Natural killer cell (primary cell): ENCODE measurements at places on chromosomes 7 and 10.

DNA sequence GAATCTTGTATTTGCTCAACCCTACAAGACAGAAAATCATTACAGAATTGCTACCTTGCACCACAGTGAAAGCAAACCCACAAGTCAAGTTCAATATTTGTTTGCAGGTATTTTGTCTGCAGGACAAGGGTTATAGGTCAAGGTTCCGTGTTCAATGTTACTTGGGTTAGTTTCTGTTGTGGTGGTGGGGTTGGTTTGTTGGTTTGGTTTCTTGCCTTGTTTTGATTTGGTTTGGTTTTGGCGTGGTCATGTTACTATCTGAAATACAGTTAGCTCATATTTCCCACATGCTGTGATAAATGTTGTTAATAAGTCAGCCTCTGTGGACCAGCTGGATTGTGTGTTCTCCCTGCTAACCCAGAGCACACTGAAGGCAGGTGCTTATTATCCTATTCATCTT lies 75.6 kb upstream of the INSIG1 start:
- no peaks in the 10 kb centered on the region for H3K27me3 ChIP-seq
- H3K4me1 ChIP-seq = no peaks in the 10 kb centered on the region
- no peaks in the 10 kb centered on the region for H3K36me3 ChIP-seq

DNA sequence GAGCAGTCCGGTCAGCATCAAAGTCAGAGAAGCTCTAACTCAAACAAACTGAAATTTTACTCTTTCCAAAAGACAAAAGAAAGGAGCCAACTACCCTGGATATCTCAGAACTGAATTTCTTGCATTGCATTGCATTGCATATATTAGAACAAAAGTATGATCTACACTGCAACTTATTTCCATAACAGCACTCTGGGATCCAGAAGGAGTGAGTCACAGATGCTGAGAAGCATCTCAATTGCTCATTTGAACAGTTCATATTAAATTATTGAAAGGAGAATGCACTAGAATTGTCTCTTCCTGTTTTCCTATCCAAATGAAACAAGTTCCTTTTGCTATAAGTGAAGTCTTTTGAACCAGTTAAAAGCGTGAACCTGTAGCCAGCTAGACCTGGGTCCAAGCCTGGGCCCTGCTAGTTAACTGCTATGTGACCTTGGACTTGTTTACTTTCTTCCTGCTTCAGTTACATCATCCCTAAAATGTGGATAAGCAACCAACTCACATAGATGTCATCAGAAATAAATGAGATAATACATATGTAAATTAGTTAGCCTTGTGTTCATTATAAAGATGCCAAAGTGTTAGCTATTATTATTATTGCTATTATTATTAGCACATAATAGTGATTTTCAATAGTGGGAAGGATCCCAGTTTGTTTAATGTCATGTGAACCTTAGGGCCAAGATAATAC lies 184.1 kb downstream of the CREB5 start:
- no peaks in the 10 kb centered on the region for H3K4me1 ChIP-seq
- no peak overlapping the region for H3K27ac ChIP-seq
- no peak for DNase-seq
- H3K27me3 ChIP-seq = no peaks in the 10 kb centered on the region
- no peaks in the 10 kb centered on the region for H3K36me3 ChIP-seq
- no peak overlapping the region for H3K4me3 ChIP-seq

DNA sequence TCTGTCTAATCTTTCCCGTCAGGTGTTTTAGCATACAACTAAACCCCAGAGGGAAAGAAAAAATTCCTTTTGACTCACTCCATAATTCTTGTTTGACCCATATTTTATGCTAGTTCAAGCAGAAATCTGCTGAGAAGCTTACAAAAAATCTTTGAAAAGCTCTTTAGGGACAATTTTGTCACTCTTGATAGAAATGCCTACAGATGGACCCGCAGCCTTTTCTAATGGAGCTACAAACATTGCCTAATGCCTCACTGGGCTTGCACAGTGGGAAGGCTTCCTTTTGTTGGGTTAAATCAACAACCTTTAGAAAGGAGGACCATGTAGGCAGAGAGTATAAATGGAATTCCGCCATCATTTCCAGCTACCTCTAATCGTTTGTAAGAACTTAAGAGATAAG lies 344.5 kb downstream of the PCLO start:
- H3K4me3 ChIP-seq = no peak overlapping the region
- no peaks in the 10 kb centered on the region for H3K27me3 ChIP-seq
- no peaks in the 10 kb centered on the region for H3K4me1 ChIP-seq
- H3K27ac ChIP-seq = no peak overlapping the region
- DNase-seq = no peak

DNA sequence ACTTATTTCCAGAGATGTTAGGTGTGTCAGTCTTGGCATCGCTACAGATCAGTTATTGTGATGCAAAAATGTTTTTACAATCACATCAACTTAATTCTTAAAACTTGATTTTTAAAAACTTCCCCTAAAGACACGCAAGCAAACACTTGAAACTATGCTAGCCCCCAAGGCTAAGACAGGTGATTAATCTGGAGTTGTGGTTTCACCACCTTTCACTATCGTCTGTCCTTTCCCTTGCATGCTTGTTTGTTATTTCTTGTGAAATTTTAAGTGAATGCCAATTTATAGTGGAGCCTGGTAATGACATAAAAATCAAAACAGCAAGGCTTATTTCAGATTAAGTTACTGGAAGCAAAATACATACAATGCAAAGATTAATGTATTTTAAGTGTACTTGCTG lies 70.4 kb downstream of the SLC35B4 start:
- no peak overlapping the region for H3K27ac ChIP-seq
- no peaks in the 10 kb centered on the region for H3K36me3 ChIP-seq
- no peaks in the 10 kb centered on the region for H3K27me3 ChIP-seq
- H3K4me3 ChIP-seq = no peak overlapping the region
- H3K4me1 ChIP-seq = no peaks in the 10 kb centered on the region

GRCh38 chr7:39247576-39247975 lies 269.9 kb downstream of the POU6F2 start:
- no peaks in the 10 kb centered on the region for H3K4me1 ChIP-seq
- no peaks in the 10 kb centered on the region for H3K36me3 ChIP-seq
- H3K27me3 ChIP-seq = no peaks in the 10 kb centered on the region
- no peak for DNase-seq
- H3K4me3 ChIP-seq = no peak overlapping the region
- no peak overlapping the region for H3K27ac ChIP-seq

DNA sequence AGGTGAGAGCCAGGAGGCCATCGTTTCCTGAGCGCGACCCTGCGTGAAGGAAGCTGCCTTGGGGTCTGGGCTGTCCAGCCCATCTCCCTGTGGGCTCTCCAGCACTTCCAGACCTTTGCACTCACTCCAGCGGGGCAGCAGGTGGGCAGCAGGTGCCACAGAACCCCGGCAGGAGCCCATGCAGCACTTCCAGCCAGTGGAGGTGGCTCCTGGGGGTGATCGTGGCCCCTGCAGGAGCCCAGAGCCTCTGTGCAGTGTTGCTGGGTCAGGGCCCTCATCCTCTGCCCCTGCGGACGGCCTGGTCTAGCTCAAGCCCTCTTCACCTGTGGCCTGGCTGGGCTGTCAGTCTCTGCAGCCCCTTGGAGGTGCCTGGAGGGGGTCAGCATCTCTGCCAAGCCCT lies 59.9 kb downstream of the PWWP2B start:
- no peak for DNase-seq
- H3K27ac ChIP-seq = no peak overlapping the region
- H3K4me1 ChIP-seq = peaks cover 24% of the 10 kb centered on the region
- H3K4me3 ChIP-seq = no peak overlapping the region
- no peaks in the 10 kb centered on the region for H3K36me3 ChIP-seq
- no peaks in the 10 kb centered on the region for H3K27me3 ChIP-seq

GRCh38 chr10:69329721-69330178 lies 51.5 kb downstream of the HK1 start:
- no peak overlapping the region for H3K4me3 ChIP-seq
- no peaks in the 10 kb centered on the region for H3K27me3 ChIP-seq
- peaks cover 30% of the 10 kb centered on the region for H3K4me1 ChIP-seq
- no peaks in the 10 kb centered on the region for H3K36me3 ChIP-seq

- no peak for DNase-seq
- no peak overlapping the region for H3K27ac ChIP-seq
- no peaks in the 10 kb centered on the region for H3K36me3 ChIP-seq
- H3K4me3 ChIP-seq = no peak overlapping the region
- H3K27me3 ChIP-seq = peaks cover 28% of the 10 kb centered on the region
These were observed 384 bp upstream of the TMEM229A start for GRCh38 chr7:124033095-124033806.

- H3K4me3 ChIP-seq = no peak overlapping the region
- no peaks in the 10 kb centered on the region for H3K27me3 ChIP-seq
- no peak for DNase-seq
- no peaks in the 10 kb centered on the region for H3K36me3 ChIP-seq
These were observed 108.3 kb downstream of the MTERF1 start for GRCh38 chr7:91771921-91772815.

- H3K27me3 ChIP-seq = no peaks in the 10 kb centered on the region
- H3K4me1 ChIP-seq = no peaks in the 10 kb centered on the region
- H3K27ac ChIP-seq = no peak overlapping the region
- DNase-seq = no peak
These were observed 29.0 kb upstream of the ZNF862 start for GRCh38 chr7:149809215-149809614.

DNA sequence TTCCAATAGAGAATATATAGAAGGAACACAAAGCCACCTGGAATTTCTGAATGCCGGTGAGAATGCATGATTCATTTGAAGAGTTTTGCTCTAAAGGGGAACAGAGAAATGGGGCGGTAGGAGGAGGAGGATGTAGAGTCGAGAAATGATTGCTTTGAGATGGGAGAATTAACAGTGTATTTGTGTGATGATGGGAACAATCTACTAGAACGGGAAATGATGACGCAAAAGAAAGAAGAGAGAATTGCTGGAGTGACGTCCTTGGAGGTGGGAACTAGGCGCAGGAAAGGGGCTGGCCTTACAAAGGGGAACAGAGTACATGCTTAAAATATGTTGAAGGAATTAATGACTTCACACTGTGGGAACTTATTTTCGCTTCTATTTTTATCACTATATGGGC lies 188.1 kb downstream of the SDHAF3 start:
- H3K36me3 ChIP-seq = no peaks in the 10 kb centered on the region
- no peak overlapping the region for H3K27ac ChIP-seq
- no peaks in the 10 kb centered on the region for H3K27me3 ChIP-seq
- DNase-seq = no peak
- no peaks in the 10 kb centered on the region for H3K4me1 ChIP-seq

- no peak overlapping the region for H3K4me3 ChIP-seq
- no peaks in the 10 kb centered on the region for H3K27me3 ChIP-seq
- H3K36me3 ChIP-seq = peaks cover 6% of the 10 kb centered on the region
- H3K4me1 ChIP-seq = no peaks in the 10 kb centered on the region
- no peak for DNase-seq
- no peak overlapping the region for H3K27ac ChIP-seq
These were observed 204.9 kb downstream of the CCDC3 start for GRCh38 chr10:12796401-12797160.

- H3K4me3 ChIP-seq = no peak overlapping the region
- no peak for DNase-seq
- no peak overlapping the region for H3K27ac ChIP-seq
- no peaks in the 10 kb centered on the region for H3K27me3 ChIP-seq
These were observed 30.8 kb downstream of the DPCD start for GRCh38 chr10:101618871-101619270.

DNA sequence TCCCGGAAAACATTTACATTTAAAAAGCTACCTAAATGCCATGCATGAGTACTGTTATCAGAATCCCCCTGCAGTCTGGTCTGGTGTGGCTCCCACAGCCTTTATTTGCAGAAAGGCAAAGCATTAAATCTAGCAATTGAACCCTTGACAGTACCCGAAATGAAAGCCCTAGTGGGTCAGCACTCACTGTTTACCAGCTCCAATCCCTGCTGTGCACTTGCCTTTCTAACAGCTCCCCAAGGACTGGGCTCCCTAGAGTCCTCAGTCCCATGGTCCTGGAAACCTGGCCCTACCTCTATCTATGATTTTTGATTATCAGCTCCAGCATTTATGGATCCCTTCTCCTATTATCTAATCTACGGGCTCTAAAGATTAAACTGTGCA lies 1.9 kb upstream of the MACC1 start:
- H3K36me3 ChIP-seq = no peaks in the 10 kb centered on the region
- H3K4me1 ChIP-seq = peaks cover 20% of the 10 kb centered on the region
- no peak overlapping the region for H3K4me3 ChIP-seq
- peak overlapping the region; percentile 72 for H3K27ac ChIP-seq

GRCh38 chr10:27820637-27821036 lies 75.0 kb upstream of the MKX start:
- no peaks in the 10 kb centered on the region for H3K27me3 ChIP-seq
- no peak overlapping the region for H3K27ac ChIP-seq
- H3K4me1 ChIP-seq = no peaks in the 10 kb centered on the region
- no peaks in the 10 kb centered on the region for H3K36me3 ChIP-seq

- no peaks in the 10 kb centered on the region for H3K4me1 ChIP-seq
- no peak overlapping the region for H3K4me3 ChIP-seq
- no peaks in the 10 kb centered on the region for H3K27me3 ChIP-seq
- no peak overlapping the region for H3K27ac ChIP-seq
- no peaks in the 10 kb centered on the region for H3K36me3 ChIP-seq
These were observed 44.8 kb upstream of the BAMBI start for GRCh38 chr10:28632584-28632945.

GRCh38 chr7:41097501-41097900 lies 605.4 kb downstream of the INHBA start:
- DNase-seq = no peak
- no peak overlapping the region for H3K4me3 ChIP-seq
- H3K27me3 ChIP-seq = no peaks in the 10 kb centered on the region
- no peak overlapping the region for H3K27ac ChIP-seq
- no peaks in the 10 kb centered on the region for H3K36me3 ChIP-seq

- no peak for DNase-seq
- peaks cover 30% of the 10 kb centered on the region for H3K4me1 ChIP-seq
- peaks cover 33% of the 10 kb centered on the region for H3K27me3 ChIP-seq
- H3K36me3 ChIP-seq = no peaks in the 10 kb centered on the region
These were observed 1.9 kb upstream of the HOXA5 start for GRCh38 chr7:27145165-27145913.

DNA sequence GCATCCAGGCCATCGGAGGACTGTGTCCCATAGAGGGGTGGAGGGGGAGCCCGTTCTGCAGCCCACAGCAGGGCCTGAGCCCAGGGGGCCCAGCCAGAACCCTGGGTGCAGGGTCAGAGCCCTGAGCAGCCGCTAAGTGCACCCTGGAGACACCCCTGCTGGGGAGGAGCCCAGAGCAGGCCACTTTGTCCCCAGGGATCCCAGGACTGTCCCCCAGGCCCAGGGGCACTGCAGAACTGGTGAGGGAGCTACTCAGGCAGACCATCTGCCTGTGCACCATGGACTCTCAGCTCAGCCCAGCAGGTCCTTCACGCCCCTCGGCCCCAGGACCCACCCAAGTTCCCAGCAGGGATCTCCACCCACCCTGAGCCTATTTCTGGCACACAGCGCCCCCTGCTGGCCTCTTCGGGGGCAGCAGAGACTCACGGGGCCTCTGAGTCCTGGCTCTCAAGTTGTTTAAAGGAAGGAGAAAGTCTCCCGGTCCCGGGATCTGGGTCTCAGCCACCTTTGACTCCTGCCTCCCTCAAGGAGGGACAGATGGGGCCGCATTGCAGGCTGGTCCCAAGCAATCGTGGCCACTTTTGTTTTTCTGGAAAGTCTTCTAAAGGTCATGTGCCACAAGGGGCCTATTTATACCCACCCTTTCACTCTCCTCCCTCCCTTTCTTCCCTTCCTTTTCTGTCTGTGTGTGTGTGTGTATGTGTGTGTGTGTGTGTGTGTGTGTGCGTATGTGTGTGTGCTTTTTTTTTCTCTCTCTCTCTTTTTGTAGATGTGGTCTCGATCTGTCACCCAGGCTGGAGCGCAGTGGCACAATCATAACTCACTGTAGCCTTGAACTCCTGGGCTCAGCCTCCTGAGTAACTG lies 90.3 kb downstream of the MYL10 start:
- H3K4me3 ChIP-seq = no peak overlapping the region
- DNase-seq = peak; percentile 66
- no peaks in the 10 kb centered on the region for H3K36me3 ChIP-seq
- H3K4me1 ChIP-seq = peaks cover 33% of the 10 kb centered on the region
